Dermis microvascular lymphatic vessel endothelial cell (primary cell): ENCODE measurements at places on chromosomes 3 and 15. TPM values are rescaled to one million over a fixed set of nuclear protein-coding genes. Genes with fewer than 3 reads are reported as not detected.
A peak's percentile ranks its signal among the peaks of the same experiment; 100 is the strongest.

DNA sequence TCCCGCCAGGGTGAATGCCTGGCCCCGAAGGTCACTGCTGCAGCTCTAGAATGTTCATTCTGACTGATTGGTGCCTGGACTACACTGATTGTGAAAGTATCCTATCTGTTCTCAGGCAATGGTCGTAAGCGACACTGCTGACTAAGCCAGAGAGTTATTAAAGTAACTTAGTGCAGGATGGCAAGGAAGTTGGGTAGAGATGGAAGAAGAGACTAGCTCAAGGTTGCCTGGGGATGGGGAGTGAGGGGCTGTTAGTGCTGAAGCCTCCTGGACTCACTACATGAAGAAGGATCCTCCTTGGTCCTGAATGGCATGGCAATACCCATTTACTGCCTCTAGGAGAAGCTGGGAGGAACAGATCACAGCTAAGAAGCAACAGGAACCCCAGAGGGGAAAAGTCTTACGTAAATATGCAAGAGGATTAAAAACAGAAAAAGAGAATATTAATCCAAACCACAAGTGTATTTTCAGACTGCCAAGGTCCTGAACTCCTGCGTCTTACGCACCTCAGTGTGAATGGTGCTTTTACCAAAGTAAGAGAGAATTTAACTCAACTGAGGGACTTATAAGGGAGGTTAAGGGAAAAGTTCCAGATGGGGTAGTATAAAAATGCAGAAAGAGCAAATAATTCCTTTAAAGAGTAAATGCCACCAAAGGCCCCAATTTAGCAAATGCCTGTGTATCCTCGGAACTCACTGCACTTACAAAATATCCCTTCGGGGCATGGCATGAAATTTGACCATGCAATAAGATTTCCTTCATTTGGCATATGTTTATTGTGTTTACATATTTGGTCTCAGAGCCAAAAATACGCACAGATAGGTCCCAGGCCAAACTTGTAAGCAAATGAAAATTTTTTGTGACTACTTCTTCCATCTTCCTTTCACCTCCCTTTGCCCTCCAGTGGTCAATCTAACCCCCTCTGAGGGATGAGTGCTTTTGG lies 64.0 kb upstream of the DGKG start:
- DNase-seq = no peak

- DNase-seq = peak; percentile 54
Measured at GRCh38 chr15:77659350-77660321, 26.9 kb upstream of the LINGO1 start.

GRCh38 chr3:115239717-115240116 lies 92.6 kb upstream of the ZBTB20 start:
- DNase-seq = peak; percentile 99

The LRRC31 gene
- not detected in 2 replicates for total RNA-seq

The GABRR3 gene
- total RNA-seq = not detected in 2 replicates
